A549 treated with AZD2906 at 1 μM for 4 hours (cell line): ENCODE measurements at places on chromosomes 13 and 19. TPM values are rescaled to one million over a fixed set of nuclear protein-coding genes. Genes with fewer than 3 reads are reported as not detected.

OR4F17 gene
- total RNA-seq, result not detected in 5 replicates

NTN5 gene
- 0.06 to 0.22 TPM (median 0.15 TPM) in 5 replicates for total RNA-seq

MRPL34 gene
- 55.8 to 85.4 TPM (median 81.6 TPM) in 5 replicates for total RNA-seq

IRF3 gene
- total RNA-seq, result 83.6 to 102 TPM (median 97.5 TPM) in 5 replicates

GJB2 gene
- total RNA-seq, result 0.55 to 0.75 TPM (median 0.65 TPM) in 5 replicates

SULT2B1 gene
- 13.7 to 18.5 TPM (median 15.6 TPM) in 5 replicates for total RNA-seq

FAM174C gene
- total RNA-seq, result 45.2 to 91.9 TPM (median 83.0 TPM) in 5 replicates

TNFSF11 gene
- total RNA-seq, result not detected in 5 replicates

LSR gene
- total RNA-seq, result 8.1 to 11.4 TPM (median 9.9 TPM) in 5 replicates

CIC gene
- 41.0 to 51.7 TPM (median 50.3 TPM) in 5 replicates for total RNA-seq

NDUFA11 gene
- total RNA-seq, result 206 to 313 TPM (median 291 TPM) in 5 replicates

CAMSAP3 gene
- 4.8 to 6.6 TPM (median 6.4 TPM) in 5 replicates for total RNA-seq

IGSF23 gene
- total RNA-seq, result 0.36 to 0.67 TPM (median 0.42 TPM) in 5 replicates

ZNF829 gene
- 0.29 to 0.40 TPM (median 0.39 TPM) in 5 replicates for total RNA-seq

ZNF540 gene
- 0.05 to 0.15 TPM (median 0.09 TPM) in 4 of 5 replicates, not detected in the other for total RNA-seq

CYP4F3 gene
- total RNA-seq, result 2.8 to 4.4 TPM (median 3.5 TPM) in 5 replicates

DACT3 gene
- total RNA-seq, result 0.22 to 0.36 TPM (median 0.28 TPM) in 5 replicates

TEKTIP1 gene
- 0.16 to 0.21 TPM (median 0.20 TPM) in 3 of 5 replicates, not detected in the others for total RNA-seq

SELENOV gene
- total RNA-seq, result not detected in 5 replicates

PALM3 gene
- total RNA-seq, result 1.4 to 2.6 TPM (median 2.2 TPM) in 5 replicates

ZNF580 gene
- 26.5 to 56.4 TPM (median 52.5 TPM) in 5 replicates for total RNA-seq

LGI4 gene
- 0.10 to 0.41 TPM (median 0.28 TPM) in 5 replicates for total RNA-seq

CCDC70 gene
- not detected in 5 replicates for total RNA-seq

ZNF345 gene
- total RNA-seq, result 0.11 to 0.19 TPM (median 0.17 TPM) in 4 of 5 replicates, not detected in the other

KCNN1 gene
- total RNA-seq, result 0.28 to 0.92 TPM (median 0.65 TPM) in 5 replicates

LYPD5 gene
- total RNA-seq, result 0.05 to 0.55 TPM (median 0.14 TPM) in 4 of 5 replicates, not detected in the other

ANGPTL8 gene
- not detected in 5 replicates for total RNA-seq

C19orf67 gene
- not detected in 5 replicates for total RNA-seq

PROZ gene
- total RNA-seq, result not detected in 5 replicates

ZNF525 gene
- 0.14 to 0.43 TPM (median 0.22 TPM) in 5 replicates for total RNA-seq

RXFP2 gene
- total RNA-seq, result not detected in 5 replicates

VAV1 gene
- 6.2 to 8.2 TPM (median 6.7 TPM) in 5 replicates for total RNA-seq

CDX2 gene
- total RNA-seq, result 0.64 to 1.1 TPM (median 0.76 TPM) in 5 replicates

LACC1 gene
- 3.2 to 4.8 TPM (median 3.5 TPM) in 5 replicates for total RNA-seq

FPR2 gene
- not detected in 5 replicates for total RNA-seq

CDC42EP5 gene
- 0.14 to 0.29 TPM (median 0.15 TPM) in 3 of 5 replicates, not detected in the others for total RNA-seq

SBK3 gene
- 1.9 to 2.2 TPM (median 2.1 TPM) in 5 replicates for total RNA-seq

PCSK4 gene
- 0.62 to 0.86 TPM (median 0.67 TPM) in 5 replicates for total RNA-seq

PABPC3 gene
- total RNA-seq, result 0.10 to 0.18 TPM (median 0.16 TPM) in 5 replicates

CEACAM3 gene
- not detected in 5 replicates for total RNA-seq

MRPL54 gene
- 60.9 to 76.7 TPM (median 62.8 TPM) in 5 replicates for total RNA-seq

METTL21C gene
- not detected in 5 replicates for total RNA-seq

NKPD1 gene
- 0.51 to 1.2 TPM (median 0.93 TPM) in 5 replicates for total RNA-seq

SIGLEC9 gene
- 0.06 TPM in 2 of 5 replicates, not detected in the others for total RNA-seq

GPR183 gene
- not detected in 5 replicates for total RNA-seq

ZNF442 gene
- not detected in 5 replicates for total RNA-seq

PSG1 gene
- 0.16 to 0.40 TPM (median 0.21 TPM) in 5 replicates for total RNA-seq

CD37 gene
- not detected in 5 replicates for total RNA-seq

MAG gene
- 0.03 to 0.10 TPM in 2 of 5 replicates, not detected in the others for total RNA-seq

FARSA gene
- total RNA-seq, result 65.5 to 76.9 TPM (median 69.5 TPM) in 5 replicates

PCDH9 gene
- 5.1 to 7.9 TPM (median 7.0 TPM) in 5 replicates for total RNA-seq

GPR12 gene
- total RNA-seq, result not detected in 5 replicates

HIPK4 gene
- total RNA-seq, result 0.28 to 0.43 TPM (median 0.33 TPM) in 5 replicates

TTC9B gene
- total RNA-seq, result 0.20 to 0.61 TPM (median 0.49 TPM) in 5 replicates

IZUMO2 gene
- total RNA-seq, result not detected in 5 replicates

SERP2 gene
- total RNA-seq, result not detected in 5 replicates

SMIM44 gene
- total RNA-seq, result not detected in 5 replicates

CILP2 gene
- 0.14 to 0.32 TPM (median 0.19 TPM) in 5 replicates for total RNA-seq

PGLYRP1 gene
- not detected in 5 replicates for total RNA-seq
